Stimulated activated CD4-positive, alpha-beta T cell treated with anti-CD3 and anti-CD28 coated beads, Interleukin-12 subunit alpha, Interleukin-12 subunit beta, amount 100 ng/mL, for 24 hours (primary cell): ENCODE measurements at places on chromosomes 13 and 19.

GRCh38 chr13:111241006-111241755 lies 79.3 kb upstream of the TEX29 start:
- DNase-seq = no peak

DNA sequence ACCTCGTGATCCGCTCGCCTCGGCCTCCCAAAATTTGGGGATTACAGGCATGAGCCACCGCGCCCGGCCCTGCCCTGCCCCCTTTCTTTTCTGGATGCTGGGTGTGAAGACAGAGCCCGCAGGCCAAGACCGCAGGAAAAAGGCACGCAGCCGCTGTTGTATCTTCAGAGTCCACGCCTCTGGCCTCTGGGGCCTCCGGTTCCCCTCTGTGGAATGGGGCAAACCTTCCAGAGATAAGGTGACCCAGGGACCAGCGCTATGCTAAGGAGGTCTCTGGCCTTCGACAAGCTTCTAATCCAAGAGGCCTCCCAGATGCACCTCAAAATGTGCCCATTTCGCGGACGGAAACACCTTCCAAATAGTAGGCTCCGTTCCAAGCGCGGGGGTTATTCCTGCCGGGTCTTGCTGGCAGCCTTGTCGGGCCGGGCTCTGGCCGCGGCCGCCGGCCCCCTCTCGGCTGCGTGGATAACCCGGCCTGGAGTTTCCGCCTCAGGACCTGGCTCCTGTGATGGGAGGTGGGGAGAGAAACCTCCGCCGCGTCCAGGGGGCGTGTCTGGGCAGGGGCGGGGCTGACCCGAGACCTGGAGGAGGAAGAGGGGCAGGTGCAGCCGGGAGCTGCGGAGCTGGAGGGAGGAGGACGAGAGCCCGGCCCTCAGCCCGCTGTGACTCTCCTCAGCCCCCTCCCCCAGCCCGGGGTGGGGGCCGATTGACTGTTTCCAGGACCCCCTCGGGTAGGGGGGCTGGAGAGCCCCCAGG lies 13.1 kb downstream of the TJP3 start:
- peak; percentile 89 for DNase-seq

DNA sequence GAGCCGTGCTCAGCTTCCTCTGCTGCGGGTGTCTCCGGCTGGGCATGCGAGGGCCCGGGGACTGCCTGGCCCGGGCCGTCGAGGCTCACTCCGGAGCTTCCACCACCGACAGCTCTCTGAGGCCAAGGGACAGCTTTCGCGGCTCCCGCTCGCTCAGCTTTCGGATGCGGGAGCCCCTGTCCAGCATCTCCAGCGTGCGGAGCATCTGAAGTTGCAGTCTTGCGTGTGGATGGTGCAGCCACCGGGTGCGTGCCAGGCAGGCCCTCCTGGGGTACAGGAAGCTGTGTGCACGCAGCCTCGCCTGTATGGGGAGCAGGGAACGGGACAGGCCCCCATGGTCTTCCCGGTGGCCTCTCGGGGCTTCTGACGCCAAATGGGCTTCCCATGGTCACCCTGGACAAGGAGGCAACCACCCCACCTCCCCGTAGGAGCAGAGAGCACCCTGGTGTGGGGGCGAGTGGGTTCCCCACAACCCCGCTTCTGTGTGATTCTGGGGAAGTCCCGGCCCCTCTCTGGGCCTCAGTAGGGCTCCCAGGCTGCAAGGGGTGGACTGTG lies 1.2 kb downstream of the S1PR4 start:
- DNase-seq = peak; percentile 46

- DNase-seq = no peak
Measured at GRCh38 chr19:15196360-15197005, 4.3 kb downstream of the NOTCH3 start.

DNA sequence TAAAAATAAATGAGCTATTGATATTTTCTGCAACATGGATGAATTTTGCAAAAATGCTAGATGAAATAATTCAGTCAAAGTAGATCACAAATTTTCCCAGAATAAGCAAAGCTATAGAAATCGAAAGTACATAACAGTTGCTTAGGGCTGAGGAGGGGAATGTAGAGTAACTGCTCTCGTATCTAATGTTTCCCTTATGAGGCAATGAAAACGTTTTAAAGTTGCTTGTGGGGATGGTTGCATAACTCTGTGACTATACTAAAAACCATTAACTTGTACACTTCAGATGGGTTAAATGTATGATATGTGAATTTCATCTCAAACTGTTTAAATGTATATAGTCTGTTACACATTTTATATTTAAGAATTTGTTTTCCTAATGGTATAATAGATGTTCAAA lies 231.7 kb downstream of the GGACT start:
- DNase-seq = no peak

DNA sequence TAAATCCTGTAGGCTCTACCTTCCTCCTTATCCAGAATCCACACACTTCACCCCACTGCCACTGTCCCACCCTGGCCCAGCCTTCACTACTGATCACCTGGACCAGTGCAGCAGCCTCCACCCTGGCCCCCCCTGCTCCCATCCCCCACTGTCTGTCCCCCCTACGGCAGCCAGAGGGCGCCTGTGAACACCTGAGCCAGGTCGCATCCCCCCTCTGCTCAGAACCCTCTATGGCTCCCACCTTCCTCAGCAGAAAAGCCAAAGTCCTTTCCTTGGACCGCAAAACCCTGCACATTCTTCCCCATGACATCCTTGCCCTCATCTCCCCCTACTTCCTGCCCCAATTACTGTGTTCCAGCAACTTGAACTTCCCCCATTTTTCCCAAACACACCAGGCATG lies 20.6 kb downstream of the ELAVL3 start:
- no peak for DNase-seq

DNA sequence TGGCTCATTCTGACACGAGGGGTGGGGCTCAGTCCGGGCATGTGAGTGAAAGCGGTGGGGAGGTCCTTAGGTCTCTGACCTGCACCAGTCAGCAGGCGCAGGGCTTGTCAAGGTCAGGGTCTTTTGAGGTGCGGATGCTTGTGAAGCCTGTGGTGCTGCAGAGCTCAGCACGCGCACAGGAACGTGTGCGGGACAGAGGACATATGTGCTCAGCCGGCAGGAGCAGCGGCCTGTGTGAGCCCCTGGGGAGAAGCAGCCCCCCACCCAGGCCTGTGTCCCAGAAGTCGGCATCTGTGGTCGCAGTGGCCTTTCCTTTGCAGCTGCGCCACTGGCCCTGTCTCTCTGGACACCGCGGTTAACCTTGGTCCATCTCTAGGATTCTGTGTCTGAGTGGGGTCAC lies 30.9 kb downstream of the ATP4B start:
- no peak for DNase-seq

DNA sequence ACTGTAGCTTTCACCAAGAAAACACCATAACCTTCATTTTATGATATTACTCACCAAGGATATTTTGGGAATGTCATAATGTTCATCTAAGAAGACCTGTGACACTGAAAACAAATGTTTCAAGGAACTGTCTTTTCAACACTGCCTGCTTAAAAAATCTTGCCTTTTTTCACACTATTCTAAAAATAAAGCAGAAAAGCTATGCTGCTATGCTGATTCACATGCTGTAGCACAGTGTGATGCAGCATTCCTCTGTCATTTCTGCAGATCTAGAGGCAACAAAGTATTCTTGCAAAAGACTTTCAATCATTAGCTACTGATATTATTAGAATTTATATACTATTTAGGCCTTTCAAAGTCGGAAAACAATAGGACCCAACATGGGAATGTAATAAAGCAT lies 525.7 kb downstream of the UQCRFS1 start:
- DNase-seq = no peak

- no peak for DNase-seq
Measured at GRCh38 chr19:12886969-12887747, at the start of gene KLF1. Gene KLF1 (minus strand): TSS chr19:12887201. CDS start chr19:12887140, 61 bp downstream.

- DNase-seq = no peak
Measured at GRCh38 chr13:24131749-24132148, 28.8 kb upstream of the SPATA13 start.

- DNase-seq = no peak
Measured at GRCh38 chr13:32473650-32474049, 45.7 kb upstream of the N4BP2L1 start.

- DNase-seq = no peak
Measured at GRCh38 chr19:48624791-48625723, 5.8 kb downstream of the SPHK2 start.

DNA sequence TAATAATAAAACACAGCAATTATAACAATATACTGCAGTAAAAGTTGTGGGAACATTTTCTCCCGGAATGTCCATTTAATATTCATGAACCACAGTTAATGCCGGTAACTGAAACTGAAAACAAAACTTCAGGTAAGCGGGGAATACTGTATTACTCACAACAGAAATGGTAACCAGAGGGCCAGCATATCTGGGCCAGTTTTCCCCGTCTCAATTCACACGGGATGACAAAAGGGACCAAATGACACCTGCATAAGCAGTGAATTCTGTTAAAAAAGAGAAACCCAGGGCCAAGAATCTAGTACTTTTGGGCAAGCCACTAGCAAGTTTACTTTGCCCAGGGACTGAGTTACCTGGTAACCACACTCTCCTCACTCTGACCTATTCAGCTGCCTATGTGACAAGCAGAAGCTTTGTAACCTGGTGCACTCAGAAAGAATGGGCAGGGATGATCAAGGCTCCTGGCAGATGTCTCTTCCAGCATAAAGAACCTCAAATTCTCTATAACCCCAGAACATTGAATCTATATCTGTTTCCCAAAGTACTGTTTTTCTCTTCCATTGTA lies 1171.2 kb downstream of the DIAPH3 start:
- no peak for DNase-seq

DNA sequence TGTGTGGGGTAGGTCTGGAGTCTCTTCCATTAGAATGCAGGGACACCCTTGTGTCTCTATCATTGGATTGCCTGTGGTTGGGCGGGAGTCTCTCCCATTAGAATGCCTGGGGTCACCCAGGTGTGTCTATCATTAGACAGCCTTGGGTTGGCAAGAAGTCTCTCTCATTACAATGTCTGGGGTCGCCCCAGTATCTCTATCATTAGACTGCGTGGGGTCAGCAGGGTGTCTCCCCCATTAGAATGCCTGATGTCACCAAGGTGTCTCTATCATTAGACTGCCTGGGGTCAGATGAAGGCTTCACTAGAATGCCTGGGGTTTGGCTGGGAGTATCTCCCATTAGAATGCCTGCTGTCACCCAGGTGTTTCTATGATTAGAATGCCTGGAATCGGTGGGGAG lies 1539.0 kb downstream of the UQCRFS1 start:
- no peak for DNase-seq

DNA sequence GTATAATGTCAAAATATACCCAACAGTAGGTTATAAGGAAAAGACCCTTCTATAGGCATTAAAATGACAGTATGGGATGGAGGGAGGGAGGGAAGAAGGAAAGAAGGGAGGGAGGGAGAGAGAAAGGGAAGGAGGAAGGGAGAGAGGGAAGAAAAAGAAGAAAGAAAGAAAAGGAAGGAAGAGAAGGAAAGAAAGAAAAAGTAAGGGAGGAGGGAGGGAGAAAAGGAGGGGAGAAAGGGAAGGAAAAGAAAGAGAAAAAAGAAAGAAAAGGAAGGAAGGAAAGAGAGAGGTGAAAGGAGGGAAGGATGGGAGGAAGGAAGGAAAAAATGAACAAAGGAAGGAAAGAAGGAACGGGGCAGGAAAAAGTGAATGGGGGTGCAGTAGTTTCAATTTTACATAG lies 35.3 kb upstream of the CACNA1A start:
- DNase-seq = no peak

DNA sequence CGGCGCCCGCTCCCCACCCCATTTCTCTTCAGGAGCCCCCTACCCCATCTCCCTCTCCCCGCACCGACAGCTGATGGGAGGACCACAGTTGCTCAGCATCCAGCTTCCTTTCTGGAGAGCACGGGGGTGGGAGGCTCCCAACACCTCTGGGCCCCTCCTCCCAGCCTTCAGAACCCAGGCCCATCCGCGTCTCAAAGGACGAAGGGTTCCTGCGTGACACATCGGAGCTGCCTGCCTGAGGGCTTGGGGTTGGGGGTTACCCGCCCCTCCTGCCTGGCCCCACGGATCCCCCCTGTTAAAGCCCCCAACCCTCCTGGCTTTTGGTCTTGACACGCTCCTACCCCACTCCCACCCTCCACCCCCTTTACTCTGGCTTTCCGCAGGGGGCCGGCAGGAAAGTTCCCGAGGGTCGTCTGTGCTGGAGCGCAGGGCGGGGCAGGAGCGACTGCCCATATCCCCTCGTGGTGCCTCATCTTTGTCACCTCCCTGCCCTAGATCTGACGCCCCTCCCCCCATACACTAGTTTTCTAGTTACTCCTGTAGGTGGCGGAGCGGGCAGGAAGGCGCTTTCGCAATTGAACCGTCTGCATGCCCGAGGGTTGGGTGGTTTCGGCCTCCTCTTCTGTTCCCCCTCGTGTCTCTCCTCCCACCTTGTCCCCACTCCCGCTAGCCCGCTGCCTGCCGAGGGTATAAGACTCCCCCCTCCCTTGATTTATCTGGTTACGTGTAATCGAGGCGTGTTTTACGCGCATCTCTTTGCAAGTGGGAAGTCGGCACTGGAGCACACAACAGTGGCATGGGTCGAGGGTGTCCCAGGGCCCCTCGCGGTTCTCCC lies 924 bp downstream of the TRAPPC5 start:
- DNase-seq = peak; percentile 61

DNA sequence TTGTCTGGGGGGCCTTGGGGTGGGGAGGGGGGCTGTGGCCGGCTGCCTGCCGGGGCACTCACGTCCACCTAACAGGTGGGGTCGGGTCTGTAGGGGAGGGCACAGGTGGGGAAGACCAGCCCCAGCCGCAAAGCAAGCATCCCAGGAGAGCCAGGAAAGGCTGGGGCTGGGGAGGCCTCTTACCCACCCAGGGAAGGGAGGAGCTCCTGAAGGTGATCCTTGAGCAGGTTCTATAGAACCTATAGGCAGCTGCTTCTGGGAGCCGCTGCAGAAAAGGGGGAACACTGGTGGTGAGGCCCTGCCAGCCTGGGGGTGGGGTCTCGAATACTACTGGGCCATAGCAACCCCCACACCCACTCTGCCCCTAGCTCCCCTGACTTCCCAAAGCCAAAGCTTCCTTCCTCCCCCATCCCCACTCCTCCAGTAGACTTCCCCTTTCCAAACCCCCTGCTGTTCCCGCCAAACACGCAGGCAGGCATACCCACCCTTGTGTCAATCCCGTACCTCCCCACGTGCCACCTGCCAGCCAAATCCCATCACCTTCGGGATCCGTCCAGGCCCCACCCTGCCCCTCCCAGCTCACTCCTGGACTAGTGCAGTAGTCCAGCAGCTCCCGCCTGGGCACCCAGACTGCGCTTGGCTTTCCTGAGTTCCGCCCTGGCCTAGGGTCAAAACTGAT lies 5.6 kb downstream of the KLF16 start:
- DNase-seq = no peak

GRCh38 chr13:48738311-48738710 lies 84.6 kb downstream of the CYSLTR2 start:
- DNase-seq = no peak

- no peak for DNase-seq
Measured at GRCh38 chr19:58304748-58305064, 471 bp upstream of the ERVK3-1 start.

GRCh38 chr19:29667901-29668341 lies 2.7 kb downstream of the PLEKHF1 start:
- DNase-seq = no peak

DNA sequence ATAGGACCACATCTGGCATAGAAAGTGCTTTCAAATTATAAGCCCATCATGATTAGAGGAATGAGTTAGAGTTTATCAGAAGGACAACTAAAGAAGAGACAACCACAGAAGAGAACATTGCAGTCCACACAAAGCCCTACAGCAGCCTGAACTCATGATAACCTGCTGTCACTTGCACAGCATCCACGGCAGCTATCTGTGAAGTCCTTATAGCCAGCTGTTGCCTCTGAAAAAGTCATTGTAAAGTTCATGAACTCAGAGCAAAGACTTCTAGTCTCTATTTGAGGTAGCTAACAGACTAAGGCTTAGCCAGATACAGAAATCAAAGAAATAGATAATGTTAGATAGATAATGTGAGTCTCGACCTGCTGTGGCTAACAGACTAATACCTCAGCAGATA lies 450.0 kb downstream of the KLF5 start:
- DNase-seq = no peak

- no peak for DNase-seq
Measured at GRCh38 chr13:76950101-76950500, 1.8 kb downstream of the ACOD1 start.
